Endothelial cell of umbilical vein (primary cell): ENCODE measurements at places on chromosomes 4 and X. TPM values are rescaled to one million over a fixed set of nuclear protein-coding genes. Genes with fewer than 3 reads are reported as not detected.

GRCh38 chrX:13372203-13372980, 52.5 kb upstream of the ATXN3L start:
- no peak for DNase-seq

- DNase-seq: no peak
These were observed 155.4 kb upstream of the FTHL17 start for GRCh38 chrX:31227250-31227649.

DNA sequence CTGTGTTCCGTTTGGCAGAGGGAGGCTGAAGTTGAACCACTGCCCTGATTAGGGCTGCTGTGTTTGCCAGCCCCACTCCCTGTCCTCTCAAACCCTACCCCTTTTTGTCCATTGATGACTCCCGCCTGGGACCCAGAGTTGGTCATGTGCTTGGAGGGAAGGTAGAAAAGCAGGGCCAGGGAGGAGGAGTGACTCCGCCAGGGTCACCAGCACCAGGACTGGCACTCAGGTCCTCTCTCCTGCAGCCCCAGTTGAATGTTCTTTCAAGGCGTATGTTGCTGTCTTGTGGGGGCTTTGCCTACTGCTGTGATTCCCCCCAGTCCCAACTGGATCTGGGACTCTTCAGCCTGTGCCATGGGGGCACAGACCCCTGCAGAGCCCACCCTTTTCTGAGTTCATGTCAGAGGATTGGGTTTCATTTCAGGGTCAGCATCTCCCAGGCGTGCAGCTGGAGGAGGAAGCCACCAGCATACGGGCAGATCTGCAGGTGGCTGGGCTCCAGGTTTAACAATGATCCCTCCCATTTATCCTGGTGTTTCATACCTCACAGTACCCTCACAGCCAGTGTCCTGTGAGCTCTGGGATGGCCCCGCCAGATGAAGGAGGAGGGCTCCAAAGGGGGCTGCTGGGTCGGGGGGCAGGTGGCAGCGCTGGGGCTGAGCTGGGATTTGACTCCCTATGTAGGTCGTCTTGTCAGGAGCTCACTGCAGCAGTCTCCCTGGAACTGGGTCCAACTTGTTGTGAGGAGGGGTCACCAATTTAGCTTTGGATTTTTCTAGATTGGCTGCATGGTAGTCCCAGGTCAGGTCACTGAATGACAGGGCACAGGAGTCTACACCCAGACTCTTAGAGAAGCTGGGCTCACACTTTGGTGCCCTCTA, 55.7 kb downstream of the MSX1 start:
- DNase-seq: no peak

DNA sequence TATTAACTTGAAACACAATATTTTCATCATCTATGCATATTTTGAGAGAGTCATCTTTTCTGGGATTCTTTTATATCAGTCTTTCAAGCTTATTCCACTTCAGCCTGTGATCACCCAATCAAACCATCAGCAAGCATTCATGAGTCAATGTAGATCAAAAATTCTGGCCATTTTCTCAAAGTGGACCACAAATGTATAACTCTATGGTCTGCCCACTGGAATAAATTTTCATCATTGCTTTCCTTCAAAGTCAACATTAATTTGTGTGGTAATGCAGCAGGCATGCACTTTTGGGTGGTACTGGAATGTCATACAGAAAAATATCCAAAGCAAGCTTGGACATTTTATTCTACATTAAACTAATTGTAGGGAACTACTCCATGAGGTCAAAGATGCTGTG, 1013.0 kb downstream of the STIM2 start:
- DNase-seq: no peak

DNA sequence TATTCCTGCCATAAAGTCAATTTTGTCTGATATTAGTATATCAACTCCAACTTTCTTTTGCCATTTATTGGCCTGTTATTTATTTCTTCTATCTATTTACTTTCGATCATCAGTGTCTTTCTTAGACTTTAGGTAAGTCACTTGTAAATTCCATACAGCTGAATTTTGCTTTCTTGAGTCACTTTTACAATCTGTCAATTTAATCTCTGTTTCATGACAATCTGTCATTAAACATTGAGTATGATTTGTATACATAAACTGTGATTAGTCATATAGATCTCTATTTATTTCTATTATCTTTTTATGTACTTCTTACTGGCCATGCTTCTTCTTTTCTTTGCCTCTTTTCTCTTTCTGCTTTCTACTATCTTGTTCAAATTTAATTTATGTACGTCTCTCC, 160.1 kb downstream of the TMA16 start:
- no peak for DNase-seq

GRCh38 chrX:9730752-9731151, 34.9 kb downstream of the GPR143 start:
- no peak for DNase-seq

GRCh38 chr4:40621592-40622512, 7.8 kb downstream of the RBM47 start:
- no peak for DNase-seq

GRCh38 chrX:85922821-85923220, 124.5 kb downstream of the CHM start:
- no peak for DNase-seq

DNA sequence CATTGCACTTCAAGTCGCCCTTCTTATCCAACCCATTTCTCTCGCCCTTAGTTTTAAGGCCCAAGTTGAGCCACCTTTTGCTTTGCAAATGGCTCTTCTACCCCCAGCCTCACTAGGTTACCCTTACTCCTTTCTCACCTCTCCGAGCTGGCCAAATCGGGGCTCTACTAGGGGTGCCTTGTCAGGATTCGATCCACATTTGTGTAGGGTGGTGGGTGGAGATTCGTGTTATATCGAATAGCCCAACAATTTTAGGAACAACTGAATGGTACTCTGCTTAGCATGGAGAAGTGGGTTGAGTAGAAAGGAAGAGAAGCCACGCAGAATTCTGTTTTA, 3.5 kb downstream of the SLIT2 start:
- peak; percentile 40 for DNase-seq

GRCh38 chr4:89109841-89110540, 1.3 kb upstream of the TIGD2 start:
- peak; percentile 13 for DNase-seq

DNA sequence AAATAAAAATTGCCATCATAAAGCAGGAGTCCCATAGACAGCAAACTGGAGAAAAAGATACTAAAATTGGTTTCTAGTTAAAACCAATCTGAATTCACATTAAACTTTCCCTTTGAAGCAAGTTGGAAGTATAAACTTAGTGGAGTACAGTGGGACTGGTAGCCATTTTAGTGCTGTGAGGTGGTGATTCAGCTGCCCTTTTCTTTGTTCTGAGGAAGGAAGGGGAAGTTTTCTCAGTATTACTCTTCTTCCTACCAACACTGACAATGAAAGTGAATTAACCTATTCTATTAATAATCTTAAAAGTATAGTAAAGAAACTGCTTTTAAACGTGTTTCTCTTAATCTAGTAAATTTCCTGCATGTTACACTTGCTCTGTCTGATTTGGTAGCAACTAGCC, 36.7 kb downstream of the SLC9A6 start:
- DNase-seq: peak; percentile 67

CTAG2 gene
- total RNA-seq: not detected in 2 replicates

ZFYVE28 gene
- 7.1 and 10.8 TPM in 2 replicates for total RNA-seq

MAGEA1 gene
- total RNA-seq: not detected in 2 replicates

RASSF6 gene
- not detected in 2 replicates for total RNA-seq

SMIM14 gene
- 15.1 and 15.4 TPM in 2 replicates for total RNA-seq

TMEM131L gene
- total RNA-seq: 19.1 and 21.2 TPM in 2 replicates

OPHN1 gene
- 6.2 and 6.7 TPM in 2 replicates for total RNA-seq

ABLIM2 gene
- total RNA-seq: 0.30 and 0.66 TPM in 2 replicates
